ENCODE measurements at places on chromosomes 11 and 22.
A peak's percentile ranks its signal among the peaks of the same experiment; 100 is the strongest.

- DNase-seq, result peak; percentile 13
These were observed 4.7 kb downstream of the ZDHHC13 start for GRCh38 chr11:19121646-19122045.

GRCh38 chr11:128544471-128545051, 42.8 kb downstream of the ETS1 start:
- peak; percentile 68 for DNase-seq

DNA sequence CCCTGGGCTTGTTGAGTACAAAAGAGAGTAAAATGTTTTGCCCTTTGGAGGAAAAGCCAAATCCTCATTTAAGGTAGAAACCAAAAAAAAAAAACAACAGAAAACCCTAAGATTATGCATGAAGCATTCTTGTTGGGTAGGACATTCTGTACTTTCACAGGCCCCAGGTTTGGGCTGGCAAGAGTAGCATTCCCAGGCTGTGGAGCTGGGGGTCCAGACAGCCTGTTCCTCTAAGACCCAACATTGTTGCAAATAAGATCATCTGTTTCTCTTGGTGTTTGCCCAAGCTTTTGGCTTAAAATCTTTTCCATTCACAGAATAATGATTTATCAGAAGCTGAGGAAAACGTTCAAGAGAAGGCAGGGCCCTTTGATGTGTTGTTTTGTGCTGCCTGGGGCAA, 123.8 kb downstream of the MICAL2 start:
- no peak for DNase-seq

GRCh38 chr11:93444617-93445073, 98.5 kb downstream of the SMCO4 start:
- no peak for DNase-seq

DNA sequence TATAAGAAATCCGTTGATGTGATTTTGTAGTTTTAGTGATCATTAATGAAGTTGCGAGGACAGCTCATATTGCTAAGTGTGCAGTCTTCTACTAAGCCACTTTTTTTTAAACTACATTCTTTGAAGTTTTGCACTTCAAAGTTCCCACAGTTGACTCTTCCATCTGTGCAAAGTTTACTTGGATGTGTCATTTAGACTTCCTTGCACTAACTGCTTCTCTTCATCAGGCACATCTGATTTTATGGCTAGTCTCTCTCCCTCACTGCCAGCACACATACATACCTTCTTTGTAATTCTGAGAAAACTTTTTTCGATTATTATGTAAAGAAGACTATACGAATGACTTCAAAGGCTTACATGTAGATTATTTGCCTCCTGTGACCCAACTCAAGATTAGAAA, 250.0 kb downstream of the DYNC2H1 start:
- DNase-seq, result peak; percentile 25
